Natural killer cell treated with Interleukin-12 subunit alpha and Interleukin-12 subunit beta and Interleukin-15 and Interleukin-18, amount 100 ng/mL, for 72 hours (primary cell): ENCODE measurements at places on chromosomes 6 and 20.
A peak's percentile ranks its signal among the peaks of the same experiment; 100 is the strongest.

GRCh38 chr6:111792914-111793700 is 80.1 kb downstream of the FYN start:
- no peak for DNase-seq

DNA sequence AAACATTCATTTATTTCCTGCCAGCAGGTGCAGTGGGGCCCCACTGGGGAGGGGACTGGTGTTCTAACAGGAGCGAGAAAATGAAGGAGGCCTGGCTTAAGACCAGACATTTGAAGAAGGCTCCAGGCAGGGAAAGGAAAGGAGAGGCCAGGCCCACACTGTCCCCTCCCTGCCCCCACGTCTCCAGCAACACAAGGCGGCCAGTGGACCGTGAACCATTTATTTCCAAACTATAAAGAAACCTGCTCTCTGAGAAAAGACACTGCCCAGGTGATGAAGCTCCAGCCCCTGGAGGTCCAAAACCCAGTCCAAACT is 41.4 kb upstream of the CDH22 start:
- DNase-seq, result no peak

DNA sequence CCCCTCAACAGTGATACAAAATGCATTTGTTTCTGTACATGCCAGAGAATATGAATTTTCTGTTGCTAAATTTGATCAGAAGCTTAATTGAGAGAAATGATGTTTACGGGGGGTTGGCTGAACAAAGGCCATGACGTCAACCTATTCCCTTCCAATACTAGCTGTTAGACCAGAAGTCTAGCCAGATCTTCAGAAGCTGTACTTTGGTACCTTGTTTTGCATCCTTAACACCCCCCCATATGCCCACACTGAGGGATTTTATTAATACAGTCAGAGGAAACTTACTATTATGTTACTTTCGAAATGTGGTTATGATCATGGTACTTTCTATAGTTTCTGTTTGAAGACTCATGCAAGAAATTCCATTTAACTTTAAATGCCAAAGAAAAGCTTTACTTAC is 3.1 kb downstream of the NCOA7 start:
- no peak for DNase-seq

DNA sequence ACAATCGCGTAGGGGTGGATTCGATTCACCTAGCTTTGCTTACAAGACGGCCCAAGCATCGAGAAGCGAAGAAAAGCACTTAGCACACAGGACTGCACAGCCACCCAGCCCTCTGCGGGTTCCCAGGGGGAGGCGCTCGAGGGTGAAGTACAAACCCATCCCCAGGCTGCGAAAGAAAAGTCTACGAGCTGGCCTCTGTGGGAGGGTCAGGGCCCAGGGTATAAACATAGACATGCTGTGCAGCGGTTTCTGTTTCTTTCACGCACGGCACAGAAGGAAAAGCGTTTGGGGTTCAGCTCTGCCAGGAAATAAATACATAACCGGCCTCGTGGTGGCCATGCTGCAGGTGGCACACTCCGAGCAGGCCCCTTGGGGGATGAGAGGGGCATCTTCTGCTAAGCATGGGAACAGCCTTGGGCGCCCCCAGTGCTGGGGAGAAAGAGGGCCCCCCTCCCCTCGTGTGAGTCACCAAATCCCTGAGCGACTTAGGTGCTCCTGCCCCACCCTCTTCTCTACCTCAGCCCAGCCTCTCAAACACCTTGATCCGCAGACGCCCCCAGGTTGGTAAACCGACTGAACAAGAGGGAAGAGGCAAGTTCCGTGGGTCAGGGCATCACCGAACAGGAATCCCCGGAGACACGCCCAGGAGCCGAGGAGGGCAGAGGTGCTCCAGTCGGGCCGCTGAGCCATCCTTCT is 91.6 kb upstream of the RIPOR2 start:
- DNase-seq, result peak; percentile 78

DNA sequence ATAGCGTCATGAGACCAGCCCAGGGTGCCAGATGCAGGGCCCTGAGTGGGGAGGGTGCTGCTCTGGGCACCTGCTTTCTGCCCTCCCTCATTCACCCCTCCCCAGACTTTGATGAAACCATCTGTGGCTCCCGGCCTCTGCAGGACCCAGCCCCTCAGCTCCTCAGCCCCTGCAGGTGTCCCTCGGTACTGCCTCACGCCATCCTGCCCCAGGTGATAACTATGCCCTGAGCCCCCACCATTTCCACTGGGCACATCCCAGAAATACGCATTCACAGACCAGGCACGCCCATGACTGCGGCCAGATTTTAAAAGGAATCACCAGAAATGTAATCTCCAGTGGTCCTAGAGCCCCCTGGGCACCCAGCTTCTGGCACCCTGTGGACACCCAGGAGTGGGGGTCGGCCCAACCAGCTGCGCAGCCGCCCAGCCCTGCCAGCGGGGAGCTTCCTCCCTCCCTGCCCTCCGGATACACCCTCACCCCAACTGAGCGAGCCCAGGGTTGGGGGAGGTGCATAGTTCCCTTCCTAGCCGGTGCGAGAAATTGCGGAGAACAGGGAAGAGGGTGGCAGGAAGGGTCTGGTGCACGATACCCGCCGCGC is 615 bp upstream of the NTSR1 start:
- DNase-seq, result no peak

DNA sequence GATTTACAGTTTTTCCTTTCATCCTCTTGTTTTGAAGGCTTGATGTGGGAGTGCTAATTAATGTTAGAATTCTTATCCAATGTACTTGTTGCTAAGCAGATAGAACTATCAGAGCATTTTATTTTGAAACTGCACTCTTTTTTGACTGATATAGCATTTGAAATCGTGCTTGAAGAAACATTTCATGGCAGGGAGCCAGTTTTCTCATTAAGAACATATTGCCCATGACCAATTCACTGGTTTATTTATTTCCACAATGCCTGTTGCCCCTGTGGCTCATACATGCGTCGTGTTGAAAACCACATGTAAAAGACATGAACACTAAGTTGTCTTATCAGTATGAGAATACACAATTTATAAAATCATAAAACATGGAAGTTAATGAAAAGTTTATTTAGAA is 479.7 kb upstream of the FLRT3 start:
- DNase-seq, result no peak

DNA sequence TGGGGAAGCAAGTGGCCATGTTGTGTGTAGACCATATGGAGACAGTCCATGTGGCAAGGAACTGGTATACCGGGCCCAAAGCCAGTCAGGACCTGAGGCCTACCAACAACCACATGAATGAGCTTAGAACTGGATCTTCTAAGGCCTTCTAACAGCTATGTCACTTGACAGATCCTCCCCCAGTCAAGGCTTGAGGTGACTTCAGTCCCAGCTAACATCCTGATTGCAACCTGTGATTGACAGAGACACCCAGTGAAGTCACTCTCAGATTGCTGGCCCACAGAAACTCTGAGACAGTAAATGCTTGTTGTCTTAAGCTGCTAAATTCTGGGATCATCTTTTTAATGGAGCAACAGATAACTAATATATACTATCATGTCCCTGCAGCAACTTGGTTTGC is 32.9 kb downstream of the AHI1 start:
- no peak for DNase-seq

DNA sequence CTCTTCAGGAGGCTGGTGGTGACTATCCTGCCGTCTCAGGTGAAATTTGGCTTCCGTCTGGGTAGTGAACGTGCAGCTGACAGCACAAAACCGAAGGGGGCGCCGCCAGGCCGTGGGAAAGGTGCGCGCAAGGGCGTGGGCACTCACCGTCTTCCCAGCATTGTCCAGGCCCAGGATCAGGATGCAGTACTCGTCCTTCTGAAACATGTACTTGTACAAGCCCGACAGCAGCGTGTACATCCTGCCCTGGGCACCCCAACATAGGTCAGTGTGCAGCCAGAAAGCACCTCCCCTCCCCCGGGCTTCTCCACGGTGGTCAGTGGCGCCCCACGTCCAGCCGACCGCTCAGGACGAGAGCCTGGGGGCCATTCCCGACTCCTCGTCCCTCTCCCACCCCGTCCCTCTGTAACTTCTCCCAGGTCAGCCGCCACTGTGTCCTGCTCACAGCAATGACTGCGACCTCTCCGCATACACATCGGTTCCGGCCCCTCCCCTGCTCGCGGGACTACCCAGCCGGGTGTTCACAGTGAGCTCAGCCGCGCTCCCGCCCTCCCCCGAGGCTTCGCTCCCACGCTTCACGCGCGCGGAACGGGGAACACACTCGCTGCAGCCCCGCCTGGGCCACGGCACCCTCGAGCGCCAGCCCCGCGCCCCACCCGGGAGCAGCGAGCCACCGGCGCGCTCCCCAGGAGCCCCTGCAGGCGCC is 771 bp downstream of the ARFRP1 start:
- no peak for DNase-seq

- DNase-seq, result peak; percentile 63
Measured at GRCh38 chr6:16741112-16742016, 19.9 kb downstream of the ATXN1 start.

DNA sequence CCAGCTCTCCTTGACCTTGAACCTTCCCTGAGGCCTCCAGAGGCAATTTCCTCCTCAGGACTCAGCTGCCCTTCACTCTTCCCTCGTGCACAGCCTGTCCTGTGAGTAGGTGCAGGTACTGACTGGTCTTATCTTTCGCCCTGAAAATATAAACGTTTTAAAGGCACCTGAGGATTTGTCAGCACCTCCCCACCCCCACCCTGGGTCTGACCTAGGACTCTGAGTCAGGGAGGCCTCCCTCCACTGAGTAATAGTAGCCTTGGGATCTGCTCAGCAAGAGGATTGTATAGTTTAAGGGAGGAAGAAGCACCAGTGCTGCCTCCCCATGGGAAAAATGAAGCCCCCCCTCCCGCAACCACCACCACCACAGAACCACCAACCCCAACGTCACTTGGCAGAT is 54.6 kb downstream of the PPARD start:
- DNase-seq, result no peak

GRCh38 chr20:50725724-50726005 is 5.7 kb upstream of the PARD6B start:
- DNase-seq, result no peak

DNA sequence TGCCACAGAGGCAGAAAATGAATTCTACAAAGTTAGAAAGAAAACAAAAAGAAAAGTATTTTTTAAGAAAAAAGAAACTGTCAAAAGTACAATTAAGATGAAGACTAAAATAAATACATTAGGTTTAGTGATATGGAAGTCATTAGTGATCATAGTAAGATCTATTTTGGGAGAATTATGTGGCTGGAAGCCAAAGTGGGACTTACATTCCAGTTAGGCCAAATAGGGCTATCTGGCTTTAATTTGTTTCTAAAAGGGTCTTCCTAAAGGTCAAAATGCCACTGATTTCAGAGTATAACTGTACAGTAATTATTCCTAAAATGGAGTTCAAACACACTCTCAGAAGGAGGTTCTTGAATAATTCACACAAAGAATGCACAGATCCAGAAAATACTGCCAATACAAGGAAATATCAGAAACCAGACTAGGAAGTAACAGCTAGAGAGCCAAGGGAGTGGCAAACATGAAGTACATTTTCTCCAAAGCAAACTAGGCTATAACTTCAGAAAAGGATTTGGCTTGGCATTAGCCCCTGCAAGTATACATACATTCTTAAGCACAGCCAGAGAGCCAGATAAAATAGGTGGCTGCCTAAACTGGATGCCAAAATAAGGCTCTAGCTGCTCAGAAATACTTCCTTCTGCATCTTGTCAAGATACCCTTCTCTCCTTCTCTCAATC is 45.3 kb downstream of the PDSS2 start:
- no peak for DNase-seq

GRCh38 chr6:90444160-90444714 is 142.6 kb downstream of the MAP3K7 start:
- no peak for DNase-seq

DNA sequence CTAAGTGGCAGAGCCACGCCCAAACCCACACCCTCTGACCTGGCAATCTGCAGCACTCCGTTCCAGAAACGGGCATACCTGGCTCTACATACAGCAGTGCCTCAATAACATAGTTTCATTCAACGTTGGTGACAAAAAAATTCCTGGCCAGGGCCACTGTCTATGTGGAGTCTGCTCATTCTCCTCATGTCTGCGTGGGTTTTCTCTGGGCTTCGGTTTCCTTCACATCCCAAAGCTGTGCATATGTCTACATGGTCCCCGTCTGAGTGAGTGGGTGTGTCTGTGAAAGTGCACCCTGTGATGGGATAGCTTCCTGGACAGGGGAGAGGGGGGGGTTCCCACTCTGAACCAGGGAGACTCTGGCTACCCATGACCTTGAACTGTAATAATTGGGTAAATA is 2.1 kb downstream of the KIAA0319 start:
- no peak for DNase-seq

DNA sequence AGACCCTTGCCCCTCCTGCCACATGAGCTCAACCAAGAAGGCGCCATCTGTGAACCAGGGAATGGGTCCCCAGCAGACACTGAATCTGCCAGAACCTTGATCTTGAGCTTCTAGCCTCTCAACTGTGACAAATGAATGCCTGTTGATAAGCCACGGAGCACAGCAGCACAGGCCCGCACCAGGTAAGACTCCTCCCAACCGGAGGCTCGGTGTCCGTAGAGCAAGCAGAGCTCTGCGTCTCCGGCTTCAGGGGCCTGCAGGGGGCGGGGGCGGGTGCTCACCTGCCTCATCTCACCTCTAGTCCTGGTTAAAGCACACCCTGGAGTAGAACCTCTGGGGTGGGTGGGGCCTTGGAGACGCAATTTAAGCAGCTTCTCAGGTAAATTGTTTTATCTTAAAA is 122.7 kb downstream of the SMOC2 start:
- DNase-seq, result no peak

- DNase-seq, result no peak
Measured at GRCh38 chr6:33621711-33622388, 728 bp downstream of the ITPR3 start.

DNA sequence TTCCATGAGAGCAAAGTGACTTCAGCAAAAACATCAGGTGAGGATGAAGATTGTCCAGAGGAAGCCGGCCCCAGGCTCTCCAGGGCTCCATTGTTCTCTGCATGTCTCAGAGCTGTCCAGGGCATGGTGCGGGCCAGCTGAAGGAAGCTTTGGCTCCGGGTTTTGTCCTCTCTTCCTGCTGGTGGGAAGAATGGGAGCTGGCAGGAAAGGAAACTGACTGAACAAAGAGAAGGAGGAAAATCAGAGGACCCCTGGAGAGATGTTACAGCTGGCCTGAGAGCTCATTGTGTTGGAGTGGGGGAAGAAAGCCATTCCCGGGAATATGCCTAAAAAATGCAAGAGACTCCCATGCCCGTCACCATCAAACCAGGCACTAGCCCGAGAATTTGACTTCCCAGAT is 27.1 kb downstream of the PRND start:
- no peak for DNase-seq

GRCh38 chr6:166462461-166463135 is 79.9 kb upstream of the MPC1 start:
- DNase-seq, result no peak

DNA sequence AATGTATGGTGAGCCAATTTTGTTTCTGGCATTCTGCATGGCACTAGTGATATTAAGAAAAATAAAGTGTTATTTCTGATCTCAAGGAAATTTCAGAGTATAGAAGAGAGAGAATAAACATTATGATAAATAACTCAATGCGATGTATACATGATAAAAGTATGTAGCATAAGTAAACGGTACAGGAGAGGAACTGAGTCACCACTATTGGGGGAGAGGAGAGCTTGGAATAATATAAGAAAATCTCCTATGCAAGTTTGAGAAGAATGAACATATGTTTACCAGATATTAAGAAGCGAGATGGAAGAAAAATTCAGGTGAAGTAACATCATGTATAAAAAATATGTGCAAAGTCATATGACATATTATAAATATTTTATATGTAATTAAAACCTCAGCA is 1230.3 kb upstream of the CITED2 start:
- DNase-seq, result no peak
